ENCODE measurements at places on chromosomes 5 and 9. TPM values are rescaled to one million over a fixed set of nuclear protein-coding genes. Genes with fewer than 3 reads are reported as not detected.

- H3K4me1 ChIP-seq = no peaks in the 10 kb centered on the region
- H3K27me3 ChIP-seq = no peaks in the 10 kb centered on the region
- H3K4me3 ChIP-seq = no peak overlapping the region
- DNase-seq = no peak
- H3K27ac ChIP-seq = no peak overlapping the region
These were observed 29.7 kb downstream of the ZNF462 start for GRCh38 chr9:106892632-106893031.

The ZBTB26 gene
- 7.7 TPM for total RNA-seq

The FIBCD1 gene
- not detected for total RNA-seq

- no peaks in the 10 kb centered on the region for H3K27me3 ChIP-seq
- no peaks in the 10 kb centered on the region for H3K36me3 ChIP-seq
- H3K4me3 ChIP-seq = no peak overlapping the region
- no peak for DNase-seq
- H3K4me1 ChIP-seq = no peaks in the 10 kb centered on the region
- no peak overlapping the region for H3K27ac ChIP-seq
These were observed 69.1 kb downstream of the PPARGC1B start for GRCh38 chr5:149799119-149799623.

- no peaks in the 10 kb centered on the region for H3K36me3 ChIP-seq
- H3K27me3 ChIP-seq = peaks cover 27% of the 10 kb centered on the region
- no peak overlapping the region for H3K27ac ChIP-seq
- DNase-seq = no peak
These were observed 49.6 kb upstream of the ANKRD31 start for GRCh38 chr5:75286211-75286773.
